ENCODE measurements at places on chromosomes 11 and 22. TPM values are rescaled to one million over a fixed set of nuclear protein-coding genes. Genes with fewer than 3 reads are reported as not detected.
A peak's percentile ranks its signal among the peaks of the same experiment; 100 is the strongest.

The IRAG1 gene
- not detected for total RNA-seq

DNA sequence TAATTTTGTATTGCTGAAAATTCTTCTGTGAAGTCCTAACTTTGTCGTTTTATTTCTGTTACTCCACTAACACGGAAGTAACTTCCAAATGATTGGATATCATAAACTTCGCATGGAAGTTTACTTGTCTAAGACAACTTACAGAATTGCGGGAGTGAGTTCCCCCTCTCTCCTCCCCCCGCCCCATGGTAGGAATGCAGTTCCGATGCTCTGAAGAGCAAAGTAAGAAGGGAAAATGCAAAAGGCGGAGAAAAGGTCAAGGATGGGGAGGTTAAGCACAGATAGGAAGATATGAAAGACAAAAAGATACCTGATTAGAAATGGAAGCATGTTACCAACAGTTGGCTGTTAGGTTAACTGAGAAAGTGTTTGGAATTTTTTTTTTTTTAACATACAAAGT is 1.3 kb downstream of the EIF3M start:
- peaks cover 31% of the 10 kb centered on the region for H3K4me1 ChIP-seq
- DNase-seq, result no peak
- no peaks in the 10 kb centered on the region for H3K27me3 ChIP-seq
- H3K27ac ChIP-seq, result peak overlapping the region; percentile 97
- H3K4me3 ChIP-seq, result peak overlapping the region; percentile 94

DNA sequence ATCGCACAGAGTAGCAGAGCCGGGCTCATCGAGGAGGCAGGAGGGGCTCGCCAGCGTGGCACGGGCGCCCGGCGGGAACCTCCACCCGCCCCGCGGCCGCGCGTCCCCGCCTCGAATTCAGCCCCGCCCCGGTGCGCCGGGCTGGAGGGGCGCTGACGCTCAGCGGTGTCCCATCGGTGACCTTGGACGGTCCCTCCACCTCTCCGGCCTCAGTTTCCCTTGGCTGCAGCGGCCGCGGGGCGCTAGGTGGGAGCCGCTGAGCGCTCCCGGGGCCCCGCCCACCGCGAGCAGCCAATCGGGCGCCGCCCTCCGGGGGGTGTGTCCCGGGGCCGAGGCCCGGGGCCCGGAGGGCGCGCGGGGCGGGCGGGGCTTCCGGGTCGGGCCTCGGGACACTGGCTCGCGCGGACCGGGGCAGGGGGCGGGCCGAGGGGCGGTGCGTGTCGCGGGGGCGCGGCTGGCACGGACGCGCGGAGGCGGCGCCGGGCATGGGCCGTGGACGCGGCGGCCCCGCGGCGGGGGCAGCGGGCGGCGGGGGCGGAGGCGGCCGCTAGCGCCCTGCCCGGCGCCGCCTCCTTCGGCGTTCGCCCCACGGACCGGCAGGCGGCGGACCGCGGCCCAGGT is at the start of gene PPARA:
Gene PPARA (plus strand): TSS at position 493 of the 621 bp plus-strand sequence. CDS start 47,858 bp downstream, outside the sequence.
- H3K27me3 ChIP-seq, result peaks cover 9% of the 10 kb centered on the region
- peak within 1 kb of the TSS; percentile 29 for H3K27ac ChIP-seq
- H3K36me3 ChIP-seq, result peaks cover 6% of the 10 kb centered on the region
- peak; percentile 90 for DNase-seq

GRCh38 chr22:35310556-35311550 is 11.2 kb downstream of the TOM1 start:
- H3K27me3 ChIP-seq, result no peaks in the 10 kb centered on the region
- no peak overlapping the region for H3K27ac ChIP-seq
- H3K4me3 ChIP-seq, result no peak overlapping the region
- H3K36me3 ChIP-seq, result peaks cover 5% of the 10 kb centered on the region

- H3K36me3 ChIP-seq, result peaks cover 30% of the 10 kb centered on the region
- no peak overlapping the region for H3K4me3 ChIP-seq
- H3K27ac ChIP-seq, result no peak overlapping the region
Observed at GRCh38 chr22:41830174-41830573, 2.7 kb upstream of the SREBF2 start.

DNA sequence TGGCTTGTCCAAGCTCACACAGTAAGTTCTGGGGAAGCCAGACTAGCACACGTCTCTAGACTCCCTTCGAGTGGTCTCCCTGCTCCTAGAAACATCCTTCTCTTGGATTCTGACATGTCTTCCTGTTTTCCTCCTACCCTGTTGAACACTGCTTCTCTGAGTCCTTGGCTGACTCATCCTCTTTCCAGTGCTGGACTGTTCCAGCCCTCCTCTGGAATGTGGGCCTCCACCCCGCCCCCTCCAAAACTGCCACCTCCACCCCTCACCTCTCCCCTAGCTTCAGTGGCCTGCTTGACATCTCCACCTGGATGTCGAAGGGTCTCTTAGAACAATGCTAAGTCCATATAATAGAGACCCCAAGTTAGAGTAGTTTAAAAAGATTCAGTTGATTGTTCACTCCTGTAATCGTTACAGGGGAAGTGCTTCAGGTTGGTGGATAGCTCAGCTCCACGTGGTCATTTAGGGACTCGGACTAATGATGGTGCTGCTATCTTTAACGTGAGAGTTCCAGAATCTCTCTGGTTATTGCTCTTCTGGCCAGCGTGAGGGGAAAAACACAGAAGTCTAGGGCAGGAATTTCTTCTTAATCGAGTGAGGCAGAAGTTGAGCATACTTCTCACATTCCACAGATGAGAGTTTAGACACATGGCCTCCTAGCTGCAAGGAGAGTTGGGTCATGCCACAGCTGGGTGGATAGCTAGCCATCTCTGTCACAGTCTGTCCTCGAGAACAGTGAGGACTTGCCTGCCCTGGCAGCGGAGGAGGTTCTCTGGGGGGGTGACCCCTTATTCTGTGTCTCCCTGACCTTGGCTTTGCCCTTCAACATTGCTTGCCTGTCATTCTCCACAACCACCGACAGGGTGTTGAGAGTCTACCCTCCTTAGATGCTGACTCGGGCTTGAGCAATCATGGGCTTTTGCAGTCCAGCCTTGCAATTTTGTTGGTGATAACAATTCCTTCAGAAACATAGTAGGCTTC is 4.7 kb upstream of the C11orf96 start:
- no peak overlapping the region for H3K4me3 ChIP-seq
- H3K36me3 ChIP-seq, result no peaks in the 10 kb centered on the region
- H3K27ac ChIP-seq, result no peak overlapping the region
- DNase-seq, result no peak
- peaks cover 56% of the 10 kb centered on the region for H3K27me3 ChIP-seq

DNA sequence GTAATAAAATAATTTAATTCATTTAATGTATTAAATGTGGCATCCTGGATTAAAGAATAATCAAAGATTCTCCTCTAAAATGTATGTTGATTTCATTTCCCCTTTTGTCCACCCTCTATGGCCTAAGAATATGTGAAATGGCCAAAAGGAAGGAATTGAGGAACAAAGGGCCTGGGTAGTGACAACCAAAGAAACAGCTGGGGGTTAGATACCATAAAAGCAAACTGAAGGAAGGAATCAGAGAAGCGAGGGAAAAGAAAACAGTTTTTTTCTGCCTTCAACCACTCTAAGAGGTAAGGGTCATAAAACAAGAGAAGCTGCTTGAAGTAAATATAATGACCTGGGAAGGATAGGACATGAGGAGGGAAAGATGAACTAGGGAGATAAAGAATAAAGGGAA is 139.3 kb downstream of the FAM76B start:
- peaks cover 7% of the 10 kb centered on the region for H3K27me3 ChIP-seq
- no peaks in the 10 kb centered on the region for H3K36me3 ChIP-seq
- no peak overlapping the region for H3K27ac ChIP-seq
- no peak for DNase-seq
- H3K4me1 ChIP-seq, result no peaks in the 10 kb centered on the region

The ZNF215 gene
- 2.4 TPM for total RNA-seq

- H3K27me3 ChIP-seq, result peaks cover 32% of the 10 kb centered on the region
- peaks cover 2% of the 10 kb centered on the region for H3K4me1 ChIP-seq
- no peak overlapping the region for H3K4me3 ChIP-seq
Observed at GRCh38 chr22:28581016-28581415, 98.6 kb downstream of the TTC28 start.

The LARGE2 gene
- 1.5 TPM for total RNA-seq

GRCh38 chr11:72621008-72621610 is 53.1 kb downstream of the PDE2A start:
- H3K4me1 ChIP-seq, result peaks cover 13% of the 10 kb centered on the region
- H3K27ac ChIP-seq, result no peak overlapping the region
- DNase-seq, result no peak
- no peaks in the 10 kb centered on the region for H3K36me3 ChIP-seq

- peaks cover 21% of the 10 kb centered on the region for H3K27me3 ChIP-seq
- no peak overlapping the region for H3K27ac ChIP-seq
- no peak overlapping the region for H3K4me3 ChIP-seq
Observed at GRCh38 chr11:27281276-27281675, 81.7 kb downstream of the CCDC34 start.

DNA sequence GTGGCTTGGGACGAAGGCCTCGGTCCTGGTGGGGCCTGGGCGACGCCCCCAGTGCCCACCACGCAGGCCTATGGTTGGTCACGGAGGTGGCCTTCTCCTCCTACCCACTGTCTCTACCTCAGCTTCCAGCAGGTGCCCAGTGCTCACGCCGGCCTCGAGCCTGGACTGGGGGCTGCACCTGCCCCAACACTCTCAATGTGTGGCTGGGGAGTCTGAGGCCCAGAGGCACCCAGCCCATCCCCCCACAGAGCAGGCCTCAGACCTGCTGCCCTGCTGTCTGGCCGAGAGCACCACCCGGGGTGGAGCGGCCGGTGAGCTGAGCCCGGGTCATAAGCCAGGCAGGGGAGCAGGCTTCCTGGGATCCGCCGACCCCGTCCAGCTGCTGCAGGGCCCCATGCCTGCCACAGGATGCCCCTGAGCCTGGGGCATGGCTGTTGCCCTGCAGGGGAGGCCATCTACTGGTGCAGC is 28.6 kb upstream of the MUC5AC start:
- no peak overlapping the region for H3K27ac ChIP-seq
- H3K4me1 ChIP-seq, result no peaks in the 10 kb centered on the region
- peaks cover 7% of the 10 kb centered on the region for H3K27me3 ChIP-seq
- H3K4me3 ChIP-seq, result no peak overlapping the region
- no peak for DNase-seq
- peaks cover 1% of the 10 kb centered on the region for H3K36me3 ChIP-seq

The OR8D4 gene
- total RNA-seq, result not detected

GRCh38 chr11:21514316-21514715 is 678.6 kb upstream of the ANO5 start:
- no peak overlapping the region for H3K27ac ChIP-seq
- H3K4me1 ChIP-seq, result no peaks in the 10 kb centered on the region
- no peaks in the 10 kb centered on the region for H3K36me3 ChIP-seq
- H3K4me3 ChIP-seq, result no peak overlapping the region
- no peaks in the 10 kb centered on the region for H3K27me3 ChIP-seq
- no peak for DNase-seq

- H3K27me3 ChIP-seq, result no peaks in the 10 kb centered on the region
- peaks cover 31% of the 10 kb centered on the region for H3K36me3 ChIP-seq
- peak overlapping the region; percentile 93 for H3K4me3 ChIP-seq
- no peak overlapping the region for H3K27ac ChIP-seq
Observed at GRCh38 chr11:9386086-9386485, 1.6 kb downstream of the IPO7 start.

The ANGPTL5 gene
- not detected for total RNA-seq

GRCh38 chr11:64266339-64266738 is 15.0 kb downstream of the PLCB3 start:
- H3K27me3 ChIP-seq, result no peaks in the 10 kb centered on the region
- no peak for DNase-seq
- peaks cover 11% of the 10 kb centered on the region for H3K36me3 ChIP-seq
- H3K27ac ChIP-seq, result no peak overlapping the region

DNA sequence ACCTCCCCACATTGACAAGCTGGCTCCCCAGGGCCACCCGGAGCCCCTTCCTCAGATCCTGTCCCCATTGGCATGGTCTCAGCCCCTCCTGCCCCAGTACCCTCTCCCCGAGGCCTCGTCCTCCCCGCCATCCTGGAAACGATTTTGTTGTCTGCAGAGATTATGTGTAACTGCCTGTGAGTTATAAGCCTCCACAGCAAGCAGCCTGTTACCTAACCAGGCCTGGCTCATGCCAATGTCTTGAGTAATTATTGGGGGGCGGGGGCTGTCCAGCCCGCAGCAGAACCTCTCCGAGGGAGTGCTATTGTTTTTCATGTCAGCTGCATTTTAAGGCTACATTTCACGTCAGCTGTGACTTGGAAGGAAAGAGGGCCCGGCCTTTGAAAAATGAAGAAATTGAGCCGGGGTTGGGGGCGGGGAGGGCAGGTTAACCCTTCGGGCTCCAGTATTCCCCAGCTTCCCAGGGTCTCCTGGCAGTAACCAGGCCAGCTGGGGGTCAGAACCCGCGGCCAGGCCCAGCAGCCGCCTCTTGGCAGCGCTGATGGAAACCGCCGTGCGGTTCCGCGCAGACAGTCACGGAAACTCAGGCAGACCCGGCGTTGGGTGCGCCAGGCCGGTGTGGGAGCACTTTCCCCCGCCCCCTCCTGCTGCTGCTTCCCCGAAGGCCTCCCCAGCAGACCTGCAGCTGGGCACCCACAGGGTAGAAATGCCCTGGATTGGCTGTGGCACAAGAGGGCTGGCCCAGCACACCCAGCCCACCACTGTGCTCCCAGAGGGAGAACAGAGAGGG is 59.5 kb downstream of the CDKN1C start:
- no peaks in the 10 kb centered on the region for H3K27me3 ChIP-seq
- peak; percentile 27 for DNase-seq
- H3K27ac ChIP-seq, result no peak overlapping the region
- no peaks in the 10 kb centered on the region for H3K4me1 ChIP-seq
- no peak overlapping the region for H3K4me3 ChIP-seq

The SLC16A8 gene
- not detected for total RNA-seq

GRCh38 chr11:85710917-85711316 is 24.9 kb upstream of the CCDC89 start:
- DNase-seq, result no peak
- H3K27ac ChIP-seq, result no peak overlapping the region
- no peak overlapping the region for H3K4me3 ChIP-seq

The PAMR1 gene
- not detected for total RNA-seq

DNA sequence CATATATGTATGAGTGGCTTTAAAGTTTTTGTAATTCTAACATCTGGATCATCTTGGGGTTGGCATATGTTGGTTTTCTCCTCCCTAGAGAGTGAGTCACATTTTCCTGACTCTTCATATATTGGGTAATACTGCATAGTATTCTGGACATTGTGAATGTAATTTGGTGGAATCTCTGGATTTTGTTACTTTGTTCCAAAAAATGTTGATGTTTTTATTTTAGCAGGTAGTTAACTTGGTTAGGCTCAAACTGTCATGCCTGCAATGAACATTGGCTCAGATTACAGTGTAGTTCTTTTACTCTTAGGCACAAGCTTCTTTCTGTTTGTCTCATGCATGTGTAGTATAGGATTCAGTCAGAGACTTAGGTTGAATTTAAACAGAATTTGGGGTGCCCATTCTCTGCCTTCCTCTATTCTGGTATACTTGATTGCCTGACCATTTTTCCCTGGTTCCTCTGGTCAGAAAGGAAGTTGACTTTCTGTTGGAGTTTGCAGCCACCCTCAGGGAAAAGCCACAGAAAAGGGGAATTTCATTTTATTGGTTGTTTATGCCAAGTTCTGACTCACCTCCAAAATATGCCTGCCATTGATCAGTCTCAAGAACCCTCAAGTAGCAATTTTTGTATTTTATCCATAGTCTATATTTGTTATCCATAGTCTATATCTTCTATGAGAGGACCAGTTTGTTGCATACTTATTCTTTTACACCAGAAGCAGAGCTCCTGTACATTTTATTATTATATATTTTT is 151.7 kb downstream of the UVRAG start:
- H3K27me3 ChIP-seq, result no peaks in the 10 kb centered on the region
- no peak overlapping the region for H3K4me3 ChIP-seq
- peaks cover 15% of the 10 kb centered on the region for H3K4me1 ChIP-seq
- H3K36me3 ChIP-seq, result peaks cover 29% of the 10 kb centered on the region
- H3K27ac ChIP-seq, result no peak overlapping the region

The OVOL1 gene
- 0.45 TPM for total RNA-seq

GRCh38 chr11:47171856-47172255 is 4.8 kb downstream of the ARFGAP2 start:
- H3K36me3 ChIP-seq, result peaks cover 16% of the 10 kb centered on the region
- H3K4me3 ChIP-seq, result no peak overlapping the region
- peaks cover 29% of the 10 kb centered on the region for H3K4me1 ChIP-seq
- no peak for DNase-seq
- H3K27ac ChIP-seq, result no peak overlapping the region

The APOA4 gene
- total RNA-seq, result not detected

The TECTA gene
- 0.31 TPM for total RNA-seq

Measured in activated naive CD8-positive, alpha-beta T cell treated with anti-CD3 and anti-CD28 coated beads for 36 hours (primary cell).